Fibroblast of gingiva (primary cell): ENCODE measurements at places on chromosomes 5 and 9.

- no peak for DNase-seq
These were observed 24.0 kb upstream of the FRMPD1 start for GRCh38 chr9:37626708-37627292.

DNA sequence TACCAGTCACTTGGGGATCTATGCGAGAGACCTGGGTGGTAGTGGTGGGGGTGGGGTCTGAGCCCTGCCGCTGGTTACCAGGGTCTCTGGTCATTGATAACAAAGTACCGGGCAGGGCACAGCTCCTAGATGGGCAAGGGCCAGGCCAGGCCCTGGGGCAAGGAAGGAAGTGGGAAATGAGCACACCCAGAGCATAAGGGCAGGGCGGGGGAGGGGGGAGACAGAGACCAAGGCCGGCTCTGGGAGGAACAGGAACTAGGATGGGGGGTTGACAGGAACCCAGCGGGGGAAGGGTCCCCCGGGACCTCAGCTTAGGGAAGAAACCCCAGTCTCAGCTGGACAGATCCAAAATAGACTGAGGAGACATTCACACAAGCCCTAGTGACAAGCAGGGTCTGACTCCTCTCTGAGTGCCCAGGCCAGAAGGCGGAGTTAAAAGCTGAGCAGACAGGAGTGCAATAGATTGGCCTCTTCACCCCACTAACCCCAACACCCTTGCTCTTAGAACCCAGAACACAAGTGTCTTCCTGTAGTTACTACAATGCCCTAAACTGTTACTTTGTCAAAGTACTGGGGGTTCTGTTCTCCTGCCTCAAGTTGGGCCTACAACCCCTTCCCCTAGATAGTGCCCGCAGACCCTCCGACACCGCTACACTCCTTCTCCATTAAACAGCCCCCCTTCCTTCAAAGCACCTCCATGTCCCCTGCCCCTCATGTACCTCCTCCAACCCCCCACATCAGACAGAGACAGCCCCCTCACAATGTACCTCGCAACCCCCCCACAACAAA is 628 bp downstream of the ATOSB start:
- DNase-seq, result peak; percentile 62

DNA sequence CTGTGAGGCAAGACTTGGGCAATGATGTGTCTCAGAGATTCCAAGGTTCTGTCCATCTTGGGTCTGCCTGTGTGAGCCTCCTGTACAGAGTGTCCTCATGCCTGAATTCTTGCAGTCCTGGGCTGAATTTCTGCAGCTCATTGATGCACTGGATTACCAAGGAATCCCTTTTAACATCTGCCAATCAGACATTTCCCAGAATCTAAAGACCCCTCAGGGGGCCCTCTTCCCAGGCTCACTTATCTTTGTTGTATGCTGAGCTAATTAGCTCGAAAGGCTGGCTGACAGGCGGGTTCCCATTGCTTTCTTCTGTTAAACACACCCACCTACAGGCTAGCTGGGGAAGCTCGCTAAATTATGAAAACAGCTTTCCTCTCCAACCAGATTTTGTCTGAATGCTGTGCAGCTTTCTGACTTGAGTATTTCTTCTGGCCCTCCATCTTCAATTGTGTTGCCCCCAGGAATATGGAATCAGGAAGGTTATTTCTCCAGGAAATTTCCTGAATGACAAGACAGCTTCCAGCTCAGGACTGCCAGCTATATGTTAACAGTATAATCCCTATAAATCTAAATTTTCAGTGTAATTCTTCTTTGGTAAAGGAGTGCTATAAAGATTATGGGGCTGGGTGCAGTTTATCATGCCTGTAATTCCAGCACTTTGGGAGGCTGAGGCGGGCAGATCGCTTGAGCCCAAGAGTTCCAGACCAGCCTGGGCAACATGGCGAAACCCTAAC is at the start of gene LIX1:
TSS of gene LIX1 (minus strand) at position 91 of the 734 bp plus-strand sequence. CDS start at position 56, 35 bp downstream.
- peak; percentile 28 for DNase-seq

DNA sequence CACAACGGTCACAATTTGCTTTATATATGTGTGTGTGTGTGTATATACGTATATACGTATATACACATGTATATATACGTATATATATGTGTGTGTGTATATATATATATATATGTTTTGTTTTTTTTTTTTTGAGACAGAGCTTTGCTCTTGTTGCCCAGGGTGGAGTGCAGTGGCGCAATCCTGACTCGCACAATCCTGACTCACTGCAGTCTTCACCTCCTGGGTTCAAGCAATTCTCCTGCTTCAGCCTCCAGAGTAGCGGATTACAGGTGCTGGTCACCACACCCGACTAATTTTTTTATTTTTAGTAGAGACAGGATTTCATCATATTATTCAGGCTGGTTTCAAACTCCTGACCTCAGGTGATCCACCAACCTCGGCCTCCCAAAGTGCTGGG is 3.1 kb downstream of the RNF38 start:
- no peak for DNase-seq

DNA sequence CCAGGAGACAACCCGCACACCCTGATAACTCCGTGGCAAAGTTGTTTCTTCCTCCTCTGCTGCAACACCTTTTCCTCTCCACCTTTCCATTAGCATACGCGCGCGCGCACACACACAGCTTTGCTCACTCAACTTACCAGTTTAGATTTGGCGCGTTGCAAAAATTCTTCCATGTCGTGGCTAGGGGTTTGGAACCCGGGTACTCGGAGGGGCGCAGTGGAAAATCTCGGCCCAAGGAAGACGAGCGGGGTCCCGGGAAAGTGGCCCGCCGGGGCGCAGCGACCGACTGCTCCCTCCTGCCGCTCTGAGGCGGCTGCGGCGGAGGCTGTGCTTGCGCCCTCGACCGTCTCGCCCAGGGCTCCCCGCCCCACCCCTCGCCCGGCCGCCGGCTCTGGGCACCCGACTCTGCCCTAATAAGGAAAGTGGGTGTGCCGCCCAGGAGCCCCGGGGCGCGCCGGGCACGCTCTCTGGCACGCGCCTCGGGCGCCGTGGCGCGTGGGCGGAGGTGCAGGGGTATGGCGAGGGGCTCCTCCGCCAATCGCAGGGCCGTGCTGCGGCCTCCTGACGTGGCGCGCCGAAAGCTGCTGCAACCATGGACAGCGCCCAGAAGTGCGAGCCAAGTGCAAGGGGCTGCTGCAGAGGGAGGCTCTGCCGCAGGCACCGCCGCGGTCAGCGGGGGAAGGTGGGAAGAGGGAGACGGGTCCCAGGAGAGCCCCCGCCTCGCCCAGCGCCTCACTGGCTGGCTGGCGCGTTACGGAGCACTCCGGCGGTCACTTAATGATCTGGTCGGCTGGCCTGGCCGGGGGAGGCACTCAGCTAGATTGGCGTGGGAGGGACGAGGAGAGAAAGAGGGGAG is at the start of gene PRUNE2:
TSS of gene PRUNE2 (minus strand) at position 324 of the 856 bp plus-strand sequence. CDS start at position 173, 151 bp downstream.
- DNase-seq, result peak; percentile 67

DNA sequence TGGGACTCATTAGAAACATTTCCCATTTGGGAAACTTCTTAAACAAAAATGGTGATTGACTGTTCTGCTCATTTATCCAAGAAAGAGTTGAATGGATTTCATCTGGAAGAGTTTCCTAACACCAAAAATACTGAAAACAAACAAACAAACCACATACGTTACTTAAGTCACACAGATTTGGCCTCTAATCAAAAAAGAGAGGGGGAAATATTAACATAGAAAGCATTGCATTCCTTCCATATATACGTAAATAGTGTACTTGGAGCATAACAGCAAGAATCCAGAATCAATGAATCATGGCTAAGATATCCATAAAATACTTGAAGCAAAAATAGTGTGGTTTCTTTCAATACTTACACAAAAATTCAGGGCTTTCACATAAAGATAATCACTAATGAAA is 189.8 kb upstream of the MAP3K1 start:
- peak; percentile 99 for DNase-seq

- no peak for DNase-seq
These were observed 48.6 kb downstream of the FOXI1 start for GRCh38 chr5:170154297-170154696.

DNA sequence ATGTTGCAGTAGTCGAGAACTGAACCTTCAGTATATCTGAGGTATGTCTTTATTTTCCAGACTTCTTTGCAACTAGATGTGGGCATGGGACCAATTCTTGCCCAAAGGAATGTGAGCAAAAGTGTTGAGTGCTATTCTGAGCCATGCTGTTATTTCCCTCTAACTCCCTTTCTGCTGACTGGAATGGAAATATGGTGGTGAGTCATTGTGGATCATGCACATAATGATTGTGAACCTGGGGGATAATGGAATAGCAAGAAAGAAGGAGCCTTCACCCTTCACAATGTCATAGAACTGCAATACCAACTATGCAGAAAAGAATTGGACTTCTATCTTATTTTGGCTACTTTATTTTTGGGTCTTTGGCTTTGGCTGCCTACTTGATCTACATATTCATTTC is 10.3 kb upstream of the DOCK2 start:
- DNase-seq, result peak; percentile 79

- no peak for DNase-seq
These were observed 53.8 kb downstream of the NR2F1 start for GRCh38 chr5:93636837-93637236.

- no peak for DNase-seq
These were observed 173.9 kb upstream of the PPP1R26 start for GRCh38 chr9:135305546-135306180.

DNA sequence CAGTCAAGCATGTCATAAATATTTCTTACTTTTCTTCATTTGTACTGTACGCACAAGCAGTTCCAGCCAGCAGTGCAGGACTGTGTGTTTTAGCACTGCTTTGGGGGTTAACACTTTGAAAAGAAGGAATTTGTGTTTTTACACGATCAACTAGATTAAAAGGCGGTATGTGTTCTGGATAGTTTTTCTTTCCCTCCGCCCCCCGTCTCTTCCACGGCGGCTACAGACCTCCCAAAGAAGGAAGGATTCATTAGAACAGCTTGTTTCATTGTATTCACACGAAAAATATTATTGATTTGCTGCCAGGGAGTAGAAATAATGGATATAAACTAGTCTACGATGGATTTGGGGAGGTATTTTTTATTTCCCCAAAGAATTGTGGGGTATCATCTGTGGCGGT is 336.8 kb upstream of the RFX3 start:
- DNase-seq, result no peak
